Fibroblast of skin of back (primary cell): ENCODE measurements at places on chromosomes 13 and 19.

DNA sequence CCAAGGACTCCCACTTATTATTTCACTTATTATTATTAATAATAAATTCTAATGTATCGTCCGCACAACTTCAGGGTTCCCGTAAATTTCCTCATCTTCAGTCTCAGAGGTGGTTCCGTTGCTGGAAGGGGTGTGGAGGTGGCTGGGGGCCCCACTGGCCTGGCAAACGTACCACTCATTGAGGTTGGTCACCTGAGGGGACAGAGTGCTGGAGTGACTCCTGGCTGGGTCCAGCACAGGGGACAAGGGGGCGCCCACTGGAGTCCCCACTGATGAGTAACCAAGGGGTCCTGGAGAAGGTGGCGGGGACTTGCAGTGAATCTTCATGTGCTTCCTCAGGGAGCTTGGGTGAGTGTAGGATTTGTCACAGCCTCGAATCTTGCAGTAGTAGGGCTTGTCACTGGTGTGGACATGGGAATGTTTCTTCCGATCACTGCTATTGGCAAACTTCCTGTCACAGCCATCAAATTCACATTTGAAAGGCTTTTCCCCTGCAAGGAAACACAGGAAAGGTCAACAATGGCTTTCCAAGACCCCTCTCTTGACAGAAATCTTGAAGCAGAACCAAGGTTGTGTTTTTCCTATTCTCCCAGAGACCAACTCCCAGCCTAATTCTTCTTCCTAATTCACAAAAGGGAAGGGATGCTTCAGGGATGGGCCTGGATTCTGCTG is 6.1 kb downstream of the ZIC5 start:
- no peak for DNase-seq

DNA sequence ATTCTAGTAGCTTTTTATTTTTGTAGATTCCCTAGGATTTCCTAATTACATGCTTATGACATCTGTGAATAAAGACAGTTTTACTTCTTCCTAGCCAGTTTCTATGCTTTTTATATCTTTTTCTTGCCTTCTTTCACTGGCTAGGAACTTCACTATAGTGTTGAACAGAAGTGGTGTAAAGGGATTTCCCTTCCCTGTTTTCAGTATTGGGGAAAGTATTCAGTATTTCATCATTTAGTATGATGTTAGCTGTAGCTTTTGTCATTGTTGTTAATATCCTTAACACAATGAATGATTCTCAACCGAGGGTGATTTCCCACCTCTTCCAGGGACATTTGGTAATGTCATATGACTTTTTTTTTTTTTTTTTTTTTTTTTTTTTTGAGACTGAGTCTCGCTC is 77.3 kb downstream of the SLC6A16 start:
- DNase-seq, result no peak

- peak; percentile 61 for DNase-seq
Observed at GRCh38 chr13:106367361-106367971, 168.0 kb downstream of the EFNB2 start.

DNA sequence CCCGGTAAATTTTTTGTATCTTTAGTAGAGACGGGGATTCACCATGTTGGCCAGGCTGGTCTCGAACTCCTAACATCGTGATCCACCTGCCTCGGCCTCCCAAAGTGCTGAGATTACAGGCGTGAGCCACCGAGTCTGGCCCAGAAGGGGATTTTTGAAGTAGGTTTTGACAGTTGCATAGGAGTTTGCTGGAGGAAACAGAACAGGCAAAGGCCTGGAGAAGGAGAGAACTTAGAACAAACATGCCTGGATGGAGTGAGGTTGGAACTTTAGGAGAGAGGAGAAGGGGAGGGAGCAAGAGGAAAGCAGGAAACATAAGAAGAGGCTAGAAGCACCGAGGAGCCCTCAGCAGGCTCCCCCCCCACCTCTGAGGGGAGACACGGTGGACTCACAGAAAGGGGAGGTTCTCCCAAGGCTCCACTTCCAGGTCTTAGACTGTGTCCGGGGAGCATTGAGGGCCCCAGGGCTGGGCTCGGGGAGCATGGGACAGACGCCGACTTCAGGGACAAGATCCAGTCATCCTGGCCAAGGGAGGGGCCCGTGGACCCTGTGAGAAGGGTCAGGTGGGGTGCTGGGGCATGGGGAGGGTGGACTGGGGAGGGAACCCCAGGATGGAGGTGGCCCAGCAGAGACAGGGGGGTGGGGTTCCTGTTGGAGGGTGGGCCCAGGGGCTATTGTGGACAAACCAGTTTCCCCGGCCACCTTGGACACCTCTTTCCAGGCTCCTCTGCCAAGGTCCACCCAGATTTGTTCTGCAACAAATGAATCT is 1.8 kb upstream of the FBN3 start:
- no peak for DNase-seq
